ENCODE measurements at places on chromosomes 1 and 21.

- DNase-seq = no peak
Measured at GRCh38 chr1:220579317-220579716, 51.4 kb downstream of the MARK1 start.

- no peak for DNase-seq
Measured at GRCh38 chr1:29531596-29531995, 295.3 kb downstream of the PTPRU start.

DNA sequence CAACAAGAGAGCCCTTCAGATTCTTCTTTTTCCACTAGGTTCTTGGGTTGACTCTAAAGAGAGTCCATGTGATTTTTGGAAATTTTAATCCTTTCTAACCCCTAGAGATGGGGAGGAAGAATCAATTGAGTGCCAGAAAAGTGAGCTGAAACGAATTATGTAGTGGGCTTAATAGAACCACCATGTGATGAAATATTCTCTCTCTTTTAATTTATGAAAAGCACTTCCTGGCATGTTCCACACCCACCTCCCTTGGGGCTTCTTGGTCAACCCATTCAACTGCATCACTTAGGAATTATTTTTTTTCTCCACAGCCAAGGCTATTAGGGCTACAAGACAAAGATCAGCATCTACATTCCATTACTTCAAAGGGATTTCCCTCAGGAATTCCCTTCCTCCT lies 79.6 kb downstream of the ZC3H11B start:
- DNase-seq = no peak

- no peak for DNase-seq
Measured at GRCh38 chr1:65064981-65065380, 83.0 kb upstream of the AK4 start.

- no peak for DNase-seq
Measured at GRCh38 chr1:199123615-199124014, 484.8 kb downstream of the PTPRC start.

DNA sequence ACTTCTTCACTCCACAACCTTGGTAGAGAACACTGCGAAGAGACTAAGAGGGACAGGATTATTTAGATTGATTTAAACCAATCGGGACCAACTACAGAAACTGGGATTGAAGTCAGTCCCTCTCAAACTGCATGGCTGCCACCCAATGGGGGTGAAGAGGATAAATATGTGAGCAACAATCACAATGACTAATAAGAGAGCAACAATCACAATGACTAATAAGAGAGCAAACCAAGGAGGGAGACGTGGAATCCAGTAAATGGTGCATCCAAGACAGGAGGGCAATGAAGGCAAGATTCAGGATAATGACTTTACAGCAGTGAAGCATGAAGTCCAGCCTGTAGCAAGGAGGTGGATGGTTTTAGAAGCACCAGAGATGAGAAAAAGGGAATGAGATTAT lies 322.8 kb downstream of the TTLL7 start:
- DNase-seq = no peak

DNA sequence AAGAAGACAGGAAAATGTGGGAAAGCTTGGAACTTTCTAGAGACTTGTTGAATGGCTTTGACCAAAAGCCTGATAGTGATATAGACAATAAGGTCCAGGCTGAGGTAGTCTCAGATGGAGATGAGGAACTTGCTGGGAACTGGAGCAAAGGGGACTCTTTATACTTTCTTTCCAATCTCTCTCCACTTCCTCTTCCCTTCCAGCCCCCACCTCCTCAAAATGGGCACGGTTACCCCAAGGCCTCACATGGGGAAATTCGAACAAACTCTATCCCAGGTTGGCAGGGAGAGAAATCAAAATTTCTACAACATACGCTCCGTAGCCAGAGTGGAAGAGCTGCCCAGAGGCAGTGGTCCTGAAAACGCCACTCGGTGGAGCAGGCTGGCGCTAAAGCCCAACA lies 15.2 kb downstream of the PPT1 start:
- no peak for DNase-seq
